Activated naive CD4-positive, alpha-beta T cell treated with anti-CD3 and anti-CD28 coated beads for 36 hours (primary cell): ENCODE measurements at places on chromosomes 16 and 17. TPM values are rescaled to one million over a fixed set of nuclear protein-coding genes. Genes with fewer than 3 reads are reported as not detected.

- H3K4me3 ChIP-seq: peak overlapping the region; percentile 20
- H3K4me1 ChIP-seq: peaks cover 6% of the 10 kb centered on the region
- peaks cover 38% of the 10 kb centered on the region for H3K27me3 ChIP-seq
- peaks cover 1% of the 10 kb centered on the region for H3K36me3 ChIP-seq
These were observed 431 bp upstream of the PPM1E start for GRCh38 chr17:58755269-58755576.

GRCh38 chr16:2365397-2366294, 25.1 kb upstream of the ABCA3 start:
- peaks cover 13% of the 10 kb centered on the region for H3K27me3 ChIP-seq
- H3K4me3 ChIP-seq: no peak overlapping the region
- H3K36me3 ChIP-seq: no peaks in the 10 kb centered on the region
- DNase-seq: no peak
- no peaks in the 10 kb centered on the region for H3K4me1 ChIP-seq

Gene CTCF
- total RNA-seq: 51.2 TPM

Gene DHX58
- 46.3 TPM for total RNA-seq

Gene IL34
- not detected for total RNA-seq

Gene SMIM22
- total RNA-seq: not detected

Gene KCNJ2
- total RNA-seq: not detected

Gene ST3GAL2
- total RNA-seq: 9.3 TPM
